ENCODE measurements at places on chromosomes 3 and 15.

GRCh38 chr3:23264413-23264812 is 61.3 kb downstream of the UBE2E2 start:
- DNase-seq, result no peak

DNA sequence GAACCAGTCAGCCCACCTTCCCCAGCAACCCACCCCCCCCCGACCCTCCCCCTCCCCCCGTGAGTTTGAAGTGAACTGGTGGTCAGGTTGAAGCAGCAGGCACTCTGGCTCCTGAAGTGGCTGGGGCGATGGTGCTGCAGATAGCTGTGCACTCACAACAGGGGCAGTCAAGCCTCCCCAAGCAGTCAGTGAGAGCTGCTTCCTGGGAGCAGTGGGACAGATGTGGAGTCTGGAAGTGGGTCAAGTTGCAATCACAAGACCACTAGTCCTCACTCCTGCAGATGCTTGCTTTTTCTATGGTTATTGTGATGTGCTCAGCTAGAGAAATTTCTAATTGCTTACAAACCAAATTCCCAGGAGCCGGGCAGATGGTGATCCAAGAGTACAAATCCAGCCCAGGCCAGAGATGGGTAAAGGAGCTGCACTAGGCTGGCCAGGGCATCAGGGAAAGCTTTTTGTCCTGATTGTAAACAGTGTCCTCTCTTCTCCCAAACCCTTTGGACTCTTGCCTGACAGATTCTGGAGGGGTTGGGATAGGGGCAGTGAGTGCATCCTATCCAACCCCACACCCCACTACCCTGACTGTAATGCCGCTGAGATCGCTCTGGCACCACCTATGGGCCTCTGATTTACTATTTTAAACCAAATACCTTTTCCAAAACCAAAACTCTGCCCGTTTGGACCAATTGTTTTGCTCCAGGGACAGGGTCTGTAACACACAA is 9.8 kb upstream of the CLPX start:
- DNase-seq, result no peak

GRCh38 chr3:84108442-84108971 is 850.3 kb upstream of the CADM2 start:
- DNase-seq, result no peak

- no peak for DNase-seq
These were observed 58.5 kb downstream of the LPP start for GRCh38 chr3:188212308-188212969.

GRCh38 chr3:51916418-51916817 is 13.3 kb upstream of the IQCF1 start:
- no peak for DNase-seq

All from activated CD8-positive, alpha-beta T cell treated with anti-CD3 and anti-CD28 coated beads for 36 hours (primary cell).